Epithelial cell of esophagus (primary cell): ENCODE measurements at places on chromosomes 12 and 14.

- no peak for DNase-seq
Observed at GRCh38 chr12:65277994-65278575, 398 bp upstream of the MSRB3 start.

DNA sequence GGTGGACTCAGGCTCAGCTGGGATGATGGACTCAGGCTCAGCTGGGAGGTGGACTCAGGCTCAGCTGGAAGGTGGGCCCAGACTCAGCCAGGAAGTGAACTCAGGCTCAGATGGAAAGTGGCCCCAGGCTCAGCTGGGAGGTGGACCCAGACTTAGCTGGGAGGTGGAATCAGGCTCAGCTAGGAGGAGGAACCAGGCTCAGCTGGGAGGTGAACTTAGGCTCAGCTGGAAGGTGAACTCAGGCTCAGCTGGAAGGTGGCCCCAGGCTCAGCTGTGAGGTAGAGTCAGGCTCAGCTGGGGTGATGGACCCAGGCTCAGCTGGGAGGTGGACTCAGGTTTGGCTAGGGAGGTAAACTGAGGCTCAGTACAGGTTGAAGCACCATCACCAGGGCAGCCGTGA is 21.8 kb upstream of the C14orf180 start:
- no peak for DNase-seq

DNA sequence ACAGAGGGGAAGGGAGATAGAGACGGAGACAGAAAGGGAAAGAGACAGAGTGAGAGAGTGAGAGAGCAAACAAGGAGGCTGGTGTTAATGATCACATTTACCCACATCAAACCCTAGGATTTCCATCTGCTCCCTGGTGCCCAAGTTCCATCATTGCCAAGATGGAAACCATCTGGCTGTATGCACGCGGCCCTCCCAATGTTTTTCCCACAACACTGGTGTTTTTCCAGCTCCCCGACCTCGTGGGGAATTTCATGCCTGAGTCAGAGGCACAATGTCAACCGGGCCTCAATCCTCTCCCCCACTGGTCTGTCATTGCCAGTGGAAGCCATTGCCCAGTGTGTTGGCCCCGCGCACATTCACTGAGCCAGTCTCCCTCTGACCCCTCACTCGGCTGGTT is 19.9 kb upstream of the BDKRB2 start:
- no peak for DNase-seq

DNA sequence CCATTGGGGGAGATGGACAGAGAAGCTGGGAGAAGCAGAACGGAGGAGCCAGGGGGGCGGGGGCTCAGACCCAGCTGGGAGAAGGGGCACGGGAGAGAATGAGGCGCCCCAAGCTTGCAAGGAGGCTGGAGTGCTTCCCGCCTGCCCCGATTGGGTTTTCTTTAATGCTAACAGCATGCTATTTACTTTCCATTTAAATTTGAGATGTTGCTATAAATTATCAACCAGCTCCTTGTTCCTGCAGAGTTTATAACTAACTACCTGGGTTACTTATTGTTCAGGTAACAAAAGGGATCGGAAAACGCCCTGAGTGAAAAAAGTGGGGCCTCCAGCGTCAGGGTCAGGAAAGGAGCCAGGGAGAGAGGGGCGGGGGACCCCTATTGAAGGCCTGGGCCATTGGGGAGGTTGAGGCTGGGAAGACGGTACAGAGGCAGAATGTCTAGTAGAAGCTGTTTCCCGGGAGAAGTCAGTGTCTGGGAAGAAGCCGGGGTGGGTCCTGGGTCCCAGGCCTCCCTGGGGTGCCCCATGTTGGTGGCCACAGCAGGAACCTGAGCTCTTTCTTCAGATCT is 2.5 kb downstream of the HNF1A start:
- no peak for DNase-seq

- DNase-seq = no peak
Observed at GRCh38 chr14:96585672-96586013, 83.5 kb downstream of the PAPOLA start.

DNA sequence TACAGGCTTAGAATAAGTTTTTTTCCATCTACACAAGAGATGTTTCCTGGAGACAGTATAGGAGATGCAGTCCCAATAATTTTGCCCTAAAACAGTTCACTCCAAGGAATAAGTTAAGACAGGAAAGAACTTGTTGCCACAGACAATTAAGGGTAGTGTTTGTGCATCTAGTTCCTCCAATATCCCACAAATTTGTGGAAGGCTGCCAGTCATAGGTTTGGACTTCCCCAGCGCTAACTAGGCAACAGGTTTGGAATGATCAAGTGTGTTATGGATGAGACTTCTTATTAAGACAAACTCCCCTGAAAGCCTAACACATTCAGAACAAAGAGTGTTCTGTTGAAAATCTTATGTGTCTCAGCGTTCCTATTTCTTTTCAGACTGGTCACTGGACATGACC is 611.0 kb downstream of the CCER1 start:
- peak; percentile 48 for DNase-seq

DNA sequence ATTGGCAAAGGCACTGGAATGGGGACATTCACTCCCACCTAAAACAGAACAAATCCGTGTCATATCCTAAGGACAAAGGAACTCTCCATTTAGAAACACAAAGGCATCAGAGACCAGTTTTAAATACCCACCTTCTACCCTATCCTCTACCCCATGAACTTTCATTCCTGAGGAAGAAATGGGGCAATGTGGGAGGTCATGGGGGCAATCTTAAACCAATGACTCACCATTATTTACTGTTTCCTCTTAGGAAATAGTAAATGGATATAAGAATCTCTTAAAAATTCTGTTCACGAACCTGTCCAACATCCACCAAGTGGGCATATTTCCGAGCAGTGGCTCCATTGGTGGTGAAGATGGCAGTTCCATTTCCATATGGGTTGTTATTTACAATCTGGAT is 19.4 kb downstream of the ALDH6A1 start:
- no peak for DNase-seq

DNA sequence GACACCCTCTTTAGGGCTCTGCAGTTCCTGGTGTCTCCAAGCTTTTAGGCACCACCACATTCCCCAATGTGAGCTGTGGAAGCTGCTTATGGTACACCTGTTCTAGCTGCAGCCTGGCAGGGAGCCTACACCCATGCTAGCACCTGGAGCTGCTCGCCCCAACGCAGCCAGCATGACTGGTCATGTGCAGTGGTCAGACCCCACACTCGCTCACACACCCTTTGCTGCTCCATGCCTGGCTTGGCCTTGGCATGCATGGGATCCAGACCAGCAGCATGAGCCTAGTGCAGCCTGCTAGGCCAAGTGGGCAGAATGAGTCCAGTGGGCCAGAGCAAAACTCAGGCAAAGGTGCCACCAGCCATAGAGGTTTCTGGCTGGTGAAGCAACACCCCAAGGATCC is 86.4 kb upstream of the OSBPL8 start:
- DNase-seq = no peak

DNA sequence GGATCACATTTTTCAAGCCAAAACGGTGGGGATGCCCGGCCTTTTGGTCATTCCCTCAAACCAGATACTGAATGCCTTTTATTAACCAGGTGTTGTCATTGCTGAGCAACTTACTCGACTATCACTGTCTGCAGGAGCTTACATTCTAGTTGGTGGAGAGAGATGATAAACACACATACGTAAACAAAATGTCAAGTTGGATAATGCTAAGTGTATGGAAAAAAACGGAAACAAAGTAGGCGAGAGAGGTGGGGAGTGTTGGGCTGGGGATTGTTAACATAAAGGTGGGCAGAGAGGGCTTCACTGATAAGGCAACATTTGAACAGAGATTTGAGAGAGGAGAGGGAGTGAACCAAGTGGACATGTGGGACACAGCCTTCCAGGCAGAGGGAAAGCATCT is 4.5 kb downstream of the C12orf43 start:
- no peak for DNase-seq

DNA sequence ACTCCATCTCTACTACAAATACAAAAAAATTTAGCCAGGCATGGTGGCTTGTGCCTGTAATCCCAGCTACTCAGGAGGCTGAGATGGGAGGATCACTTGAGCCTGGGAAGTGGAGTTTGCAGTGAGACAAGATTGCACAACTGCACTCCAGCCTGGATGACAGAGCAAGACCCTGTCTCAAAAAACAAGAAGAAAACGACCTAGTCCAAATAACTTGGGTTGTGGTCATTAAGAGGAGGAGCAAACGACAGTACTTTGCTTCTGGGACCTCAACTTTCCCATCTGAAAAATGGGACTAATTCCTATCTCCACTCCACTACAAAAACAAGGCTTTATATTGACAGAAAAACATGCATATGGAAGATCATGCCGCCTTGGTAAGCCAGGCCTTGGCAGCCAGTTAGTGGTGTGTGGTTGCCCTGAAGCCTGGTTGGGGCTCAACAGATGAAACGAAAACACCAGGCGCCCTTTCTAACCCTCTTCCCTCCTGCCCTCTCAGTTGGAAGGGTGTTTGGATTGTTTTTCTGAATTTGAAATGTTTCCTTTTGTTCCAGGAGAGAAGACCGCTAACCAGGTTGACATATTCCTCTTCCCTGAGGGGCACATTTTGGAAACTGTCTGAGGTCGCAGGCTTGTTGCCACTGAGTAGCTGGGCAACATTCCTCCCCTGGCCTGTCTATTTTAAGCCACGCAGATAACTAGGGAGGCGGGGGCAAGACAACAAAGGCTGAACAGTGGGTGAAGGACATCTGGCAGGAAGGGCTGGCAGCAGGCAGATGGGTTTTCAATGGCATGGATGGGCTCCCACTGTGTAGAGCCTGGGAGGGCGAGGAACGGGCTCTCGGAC is 13.7 kb upstream of the VPS37B start:
- no peak for DNase-seq

GRCh38 chr12:120879102-120879501 is 25.1 kb downstream of the SPPL3 start:
- DNase-seq = peak; percentile 62

DNA sequence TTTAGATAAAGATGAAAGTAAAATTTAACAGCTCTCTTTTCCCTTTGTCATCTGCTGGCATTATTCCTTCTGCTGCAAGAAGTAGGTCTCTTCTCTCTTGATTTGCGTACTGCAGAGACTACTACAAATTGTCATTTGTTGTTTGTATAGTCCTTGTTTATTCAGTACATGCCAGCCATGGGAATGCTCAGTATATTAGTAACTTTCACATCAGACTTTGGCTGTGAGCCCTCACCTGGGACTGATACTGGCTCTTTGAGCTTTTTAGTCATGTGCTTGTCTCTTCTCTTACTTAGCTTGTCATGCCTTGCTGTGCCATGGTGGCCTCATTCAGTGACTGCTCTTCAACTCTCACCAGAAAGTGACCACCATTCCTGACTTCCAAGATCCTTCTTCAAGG is 169.8 kb downstream of the PRKCH start:
- peak; percentile 39 for DNase-seq

DNA sequence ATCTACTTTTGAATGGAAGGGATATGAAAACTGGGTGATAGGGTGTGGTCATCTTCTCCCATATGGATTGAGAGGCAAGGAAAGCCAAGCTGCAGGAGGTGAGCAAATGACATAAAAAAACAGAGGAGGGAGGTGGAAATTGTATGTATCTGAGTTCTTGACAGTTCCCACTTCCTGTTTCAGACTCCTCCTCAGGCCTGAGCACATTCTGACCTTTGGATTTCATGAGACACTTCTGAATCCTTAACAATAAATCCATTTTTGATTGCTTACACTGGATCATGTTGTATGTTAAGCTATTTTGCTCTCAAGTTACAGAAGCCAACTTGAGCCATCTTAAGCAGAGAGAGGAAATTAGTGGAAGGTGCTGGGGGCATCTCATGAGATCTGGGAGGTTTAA is 11.6 kb upstream of the SRSF5 start:
- no peak for DNase-seq

- DNase-seq = no peak
Observed at GRCh38 chr12:77387214-77387613, 321.8 kb upstream of the E2F7 start.

GRCh38 chr12:53344487-53344823 is 8.3 kb upstream of the SP7 start:
- DNase-seq = no peak

DNA sequence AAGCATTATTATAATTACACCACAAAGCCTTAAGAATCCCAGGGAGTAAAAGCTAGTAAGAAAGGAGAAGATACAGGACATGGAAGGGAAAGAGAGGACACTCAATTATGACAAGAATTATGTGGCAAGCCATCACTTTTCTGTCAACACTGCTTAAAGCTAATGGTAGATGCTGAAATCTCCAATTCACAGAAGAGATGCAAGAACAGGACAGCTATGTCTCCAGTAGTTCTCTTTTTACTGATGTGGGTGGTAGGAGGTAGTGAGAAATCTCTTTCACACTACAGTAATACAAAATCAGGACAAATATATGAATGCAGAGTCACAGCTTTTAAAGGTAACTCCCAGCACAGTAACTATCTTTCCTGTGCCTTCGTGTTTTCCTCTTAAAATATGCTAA is 29.2 kb downstream of the CHD8 start:
- no peak for DNase-seq

DNA sequence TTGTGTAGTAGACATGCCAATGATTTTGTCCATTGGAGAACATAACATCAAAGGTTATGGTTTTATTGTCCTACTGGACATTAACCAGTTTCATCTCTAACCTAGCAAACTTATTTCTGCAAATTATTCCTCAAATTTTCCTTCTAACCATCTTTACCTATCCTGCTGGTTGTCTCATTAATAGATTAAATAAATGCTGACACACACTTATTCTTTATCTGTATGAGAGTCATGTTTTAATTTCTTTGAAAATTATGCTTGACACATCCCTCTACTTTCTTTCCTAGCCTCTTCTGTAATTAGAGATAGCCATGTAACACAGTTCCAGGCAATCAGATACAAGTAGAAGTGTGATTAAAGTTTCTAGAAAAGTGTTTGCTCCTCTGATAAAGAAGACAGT is 98.9 kb downstream of the RPS29 start:
- no peak for DNase-seq

DNA sequence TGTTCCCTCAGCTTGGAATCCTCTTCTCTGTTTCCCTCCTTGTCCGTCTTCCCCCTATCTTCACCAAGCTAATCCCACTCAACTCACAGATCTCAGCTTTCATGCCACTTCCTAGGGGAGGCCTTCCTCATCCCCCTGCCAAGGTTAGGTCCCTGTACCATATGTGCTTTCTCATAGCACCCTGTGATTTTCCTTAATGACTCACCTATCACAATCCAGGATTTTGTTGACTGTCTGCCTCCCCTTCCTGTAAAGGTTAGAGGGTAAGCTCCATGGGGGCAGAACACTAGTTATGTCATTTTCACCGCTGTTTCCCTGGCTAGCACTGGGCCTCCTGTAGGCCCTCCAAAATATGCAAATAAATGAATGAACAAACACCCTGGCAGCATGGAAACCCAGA is 57.6 kb downstream of the CRADD start:
- DNase-seq = no peak

- DNase-seq = peak; percentile 91
Observed at GRCh38 chr14:33120341-33120740, 181.7 kb downstream of the NPAS3 start.

GRCh38 chr14:51816031-51816430 is 44.4 kb upstream of the GNG2 start:
- no peak for DNase-seq

DNA sequence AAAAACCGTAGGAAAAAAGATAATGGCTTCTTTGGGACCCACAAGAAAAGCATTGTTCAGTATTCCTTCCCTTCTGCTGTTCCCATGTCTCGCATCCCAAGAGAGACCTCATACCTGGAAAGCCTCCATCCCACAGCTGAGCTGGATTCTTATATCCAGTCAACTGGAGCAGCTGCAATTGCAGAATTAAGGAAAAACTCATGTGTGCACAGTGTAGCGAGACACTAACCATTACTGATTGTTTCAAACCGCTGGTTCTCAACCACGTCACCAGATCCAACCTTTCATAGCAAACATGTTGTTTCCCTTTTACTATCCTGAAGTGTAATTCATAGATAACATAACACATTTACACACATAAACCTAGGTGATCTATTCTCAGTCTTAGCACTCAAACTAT is 5.5 kb upstream of the RNASE10 start:
- DNase-seq = no peak
